ENCODE measurements at places on chromosomes 12 and 14.

- no peak for DNase-seq
Measured at GRCh38 chr12:104701756-104702155, 245.0 kb downstream of the CHST11 start.

DNA sequence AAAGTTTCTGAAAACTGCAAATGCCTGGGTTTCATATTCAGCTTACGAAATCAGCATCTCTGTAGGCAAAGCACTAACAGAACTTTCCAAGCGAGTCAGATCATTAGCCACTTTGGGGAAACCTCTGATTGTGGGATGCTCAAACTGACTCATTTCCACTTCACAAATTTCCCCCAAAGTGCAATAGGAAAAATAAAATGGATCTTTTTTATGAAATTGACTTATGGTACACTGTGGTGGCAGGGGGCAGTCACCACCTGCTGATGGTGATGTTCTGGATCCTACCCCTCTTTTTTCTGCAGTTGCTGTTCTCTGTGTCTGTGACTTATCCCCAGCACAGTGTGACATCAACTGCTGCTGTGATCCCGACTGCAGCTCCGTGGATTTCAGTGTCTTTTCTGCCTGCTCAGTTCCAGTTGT is 5.6 kb downstream of the TCTN1 start:
- no peak for DNase-seq

GRCh38 chr12:111598637-111599452 is at the start of gene ATXN2:
TSS of gene ATXN2 (minus strand) at chr12:111599315. CDS start at chr12:111599034, 281 bp downstream.
- no peak for DNase-seq

DNA sequence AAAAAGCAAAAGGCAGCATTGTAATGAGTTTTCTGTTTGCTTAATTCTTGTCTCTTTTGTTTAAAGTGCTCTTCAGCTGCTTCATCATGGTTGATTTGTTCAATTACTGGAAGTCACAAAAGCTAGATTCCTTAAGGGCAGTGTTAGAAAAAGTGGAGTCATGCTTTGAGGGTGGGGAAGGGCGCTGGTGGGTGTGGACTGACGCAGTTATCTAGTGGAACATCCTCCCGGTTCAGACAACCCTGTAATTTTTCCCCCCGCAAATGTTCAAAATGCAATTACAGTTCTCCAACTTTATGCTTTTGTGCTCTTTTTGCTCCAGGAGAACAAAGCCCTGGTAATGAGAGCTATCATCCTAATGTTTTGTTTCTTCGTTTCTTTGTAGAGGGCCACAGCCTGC is 2.1 kb downstream of the AKAP6 start:
- DNase-seq, result no peak

GRCh38 chr14:93240678-93241000 is 33.6 kb downstream of the UBR7 start:
- no peak for DNase-seq

DNA sequence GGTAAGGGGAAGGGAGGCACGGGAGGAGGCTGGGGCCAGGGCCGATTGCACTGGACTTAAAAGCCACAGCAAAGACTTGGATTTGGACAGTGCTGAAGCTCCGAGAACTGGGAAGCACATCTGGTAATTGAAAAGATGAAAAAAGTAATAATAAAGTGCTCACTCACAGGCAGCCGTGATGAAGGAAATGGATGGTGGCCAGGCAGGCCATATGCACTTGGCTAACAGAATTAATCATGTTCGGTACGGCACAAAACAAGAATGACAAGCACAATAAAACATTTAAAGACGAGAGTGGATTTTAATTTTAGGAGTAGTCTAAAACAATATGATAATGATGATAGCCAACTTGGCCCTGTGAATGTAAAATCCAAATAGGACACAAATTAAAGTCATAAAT is 154.3 kb downstream of the VRK1 start:
- DNase-seq, result no peak

Data from stimulated activated CD4-positive, alpha-beta T cell treated with anti-CD3 and anti-CD28 coated beads, Interleukin-15, amount 100 ng/mL, for 1 hour (primary cell).